Retina (tissue), 1 donor: ENCODE measurements at places on chromosomes 3 and 15.

- DNase-seq, result no peak
Observed at GRCh38 chr15:68239025-68239424, 9.5 kb upstream of the CLN6 start.

DNA sequence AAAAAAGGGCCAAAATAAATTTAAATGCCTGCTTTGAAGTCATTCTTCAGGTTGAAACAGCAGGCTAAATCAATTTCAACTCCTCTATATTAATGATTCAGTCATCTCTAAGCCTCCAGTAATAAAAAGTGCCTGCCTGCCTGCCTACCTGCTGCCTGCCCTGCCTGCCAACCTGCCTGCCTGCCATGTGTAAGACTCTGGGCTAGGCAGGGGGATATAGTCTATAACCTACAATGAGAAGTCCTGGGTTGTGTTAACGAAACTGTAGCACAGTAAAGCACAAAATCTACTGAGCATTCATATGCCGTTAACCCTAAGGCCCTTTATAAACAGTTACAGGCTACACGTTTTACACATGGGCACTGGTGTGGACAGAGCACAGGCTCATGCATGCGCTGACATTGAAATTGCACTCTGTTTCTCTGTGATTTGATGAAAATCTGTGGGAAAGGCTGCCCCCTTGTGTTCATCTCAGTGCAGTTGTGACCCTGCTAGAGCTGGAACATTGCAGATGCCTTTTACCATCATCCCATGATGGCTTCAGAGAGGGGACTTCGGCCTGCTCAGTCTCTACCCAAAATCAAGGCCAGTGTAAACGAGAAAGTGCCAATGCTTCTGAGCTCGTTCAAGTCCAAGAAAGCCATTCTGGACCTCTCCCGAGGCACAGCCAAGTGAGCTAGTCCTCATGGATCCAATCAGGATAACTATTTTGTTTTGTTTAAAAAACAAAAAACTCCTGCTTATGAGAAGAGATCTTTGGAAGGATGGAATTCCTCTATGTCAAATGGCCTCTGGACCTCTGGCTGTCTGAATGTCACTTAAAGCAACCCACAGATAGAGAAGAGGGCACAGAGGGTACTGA, 64.6 kb downstream of the EFL1 start:
- peak; percentile 74 for DNase-seq

- DNase-seq, result no peak
Observed at GRCh38 chr3:15063656-15064286, 1.3 kb downstream of the MRPS25 start.

DNA sequence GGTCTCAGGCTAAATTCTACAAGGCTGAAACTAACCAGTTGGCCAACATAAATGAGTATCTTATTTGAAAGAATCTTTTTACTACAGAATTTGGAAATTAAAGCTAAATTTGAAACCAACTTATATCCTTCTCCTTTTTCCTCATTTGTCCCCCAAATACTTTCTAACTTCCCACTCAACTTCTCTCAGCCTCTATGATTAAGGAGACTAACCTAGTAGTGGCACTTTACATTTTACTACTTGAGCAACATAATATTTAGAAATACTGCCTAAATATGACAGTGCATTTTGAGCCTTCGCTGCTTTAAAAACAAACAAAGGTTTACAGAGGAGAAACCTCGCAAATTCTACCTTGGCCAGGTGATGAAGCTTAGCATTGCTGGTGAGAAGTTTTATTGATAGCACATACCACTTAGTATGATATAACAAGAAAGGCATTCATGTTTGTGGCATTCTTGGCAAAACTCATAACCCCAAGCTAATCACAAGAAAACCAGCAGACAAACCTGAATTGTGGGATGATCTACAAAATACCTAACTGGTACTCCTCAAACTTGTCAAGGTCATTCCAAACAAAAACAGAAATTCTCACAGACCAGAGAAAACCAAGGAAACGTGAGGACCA, 432.1 kb upstream of the CFAP20DC start:
- no peak for DNase-seq

- DNase-seq, result no peak
Observed at GRCh38 chr3:123869165-123869564, 15.0 kb downstream of the MYLK start.

- no peak for DNase-seq
Observed at GRCh38 chr3:148705314-148705713, 7.6 kb downstream of the AGTR1 start.

DNA sequence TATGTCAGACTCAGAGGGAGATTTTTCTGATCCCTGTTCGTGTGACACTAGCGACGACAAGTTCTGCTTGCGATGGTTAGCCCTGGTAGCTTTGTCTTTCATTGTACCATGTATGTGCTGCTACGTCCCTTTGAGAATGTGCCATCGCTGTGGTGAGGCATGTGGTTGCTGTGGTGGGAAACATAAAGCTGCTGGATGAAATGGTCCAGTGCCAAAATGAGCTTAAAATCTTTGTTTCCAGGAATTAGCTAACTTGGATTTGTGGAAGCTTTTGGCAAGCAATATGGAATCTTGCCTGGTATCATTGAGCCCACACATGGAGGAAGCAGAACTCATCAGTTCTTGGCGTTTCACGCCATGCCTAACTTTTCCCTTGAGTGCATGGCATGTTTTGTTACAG, 98.8 kb downstream of the SPRED1 start:
- DNase-seq, result no peak

GRCh38 chr3:23182996-23183513, 20.1 kb upstream of the UBE2E2 start:
- no peak for DNase-seq

DNA sequence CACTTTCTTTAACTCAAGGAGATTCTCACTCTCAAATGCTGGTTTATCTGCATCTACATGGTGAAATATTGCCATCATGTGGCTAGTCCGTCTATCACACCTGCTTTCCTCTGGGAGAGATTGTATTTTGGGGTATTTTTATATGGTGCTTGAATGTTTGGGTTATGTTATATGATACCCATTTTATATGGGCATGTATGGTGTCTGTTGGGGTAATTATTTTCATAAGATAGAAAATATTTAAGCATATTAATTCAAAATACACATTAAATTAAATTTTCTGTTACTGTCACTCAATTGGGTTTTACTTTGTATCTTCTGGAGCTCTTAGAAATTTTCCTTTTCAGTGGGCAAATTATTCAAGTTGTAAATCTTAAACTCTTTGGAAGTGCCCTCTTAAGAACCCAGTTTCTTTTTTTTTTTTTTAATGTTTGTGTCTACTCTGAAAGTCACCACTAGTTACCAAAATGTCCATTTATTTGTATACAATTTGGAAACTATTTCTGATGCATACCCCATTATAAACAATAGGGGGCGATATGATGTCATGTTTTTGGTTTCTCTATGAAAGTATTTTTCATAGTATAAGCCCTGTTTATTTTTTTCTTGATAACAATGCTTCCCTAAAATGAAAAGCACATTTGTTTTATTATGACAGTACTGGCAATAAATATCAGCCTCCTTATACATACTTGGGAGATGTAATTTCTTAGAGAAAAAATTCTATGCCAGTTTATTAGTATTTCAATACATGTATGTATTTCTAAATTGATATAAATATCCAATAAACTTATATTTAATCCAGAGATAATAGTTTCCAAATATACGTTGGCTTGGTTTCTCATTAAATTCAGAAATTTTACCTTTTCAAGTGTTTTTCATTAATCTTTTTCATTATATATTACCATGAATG, 36.1 kb upstream of the PLSCR5 start:
- peak; percentile 34 for DNase-seq

DNA sequence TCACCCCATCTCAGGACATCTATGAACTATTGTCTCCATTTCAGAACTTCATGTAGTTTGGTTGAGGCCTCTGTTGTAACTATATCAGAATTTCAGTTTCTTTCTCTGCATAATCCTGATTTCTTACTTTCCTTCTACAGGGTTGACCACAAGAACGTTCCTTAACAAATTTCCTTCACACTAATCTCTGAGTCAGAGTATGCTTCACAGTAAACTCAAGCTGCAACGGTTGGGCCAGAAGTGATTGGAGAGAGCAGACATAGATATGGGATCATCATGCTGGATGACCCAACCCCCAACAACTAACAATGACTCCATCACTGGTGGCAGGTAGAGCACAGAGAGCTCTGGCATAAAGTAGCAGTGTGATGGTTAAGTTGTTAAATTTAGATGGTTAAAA, 128.8 kb upstream of the OSTN start:
- no peak for DNase-seq

- DNase-seq, result no peak
Observed at GRCh38 chr3:149058602-149059001, 27.7 kb downstream of the HLTF start.

DNA sequence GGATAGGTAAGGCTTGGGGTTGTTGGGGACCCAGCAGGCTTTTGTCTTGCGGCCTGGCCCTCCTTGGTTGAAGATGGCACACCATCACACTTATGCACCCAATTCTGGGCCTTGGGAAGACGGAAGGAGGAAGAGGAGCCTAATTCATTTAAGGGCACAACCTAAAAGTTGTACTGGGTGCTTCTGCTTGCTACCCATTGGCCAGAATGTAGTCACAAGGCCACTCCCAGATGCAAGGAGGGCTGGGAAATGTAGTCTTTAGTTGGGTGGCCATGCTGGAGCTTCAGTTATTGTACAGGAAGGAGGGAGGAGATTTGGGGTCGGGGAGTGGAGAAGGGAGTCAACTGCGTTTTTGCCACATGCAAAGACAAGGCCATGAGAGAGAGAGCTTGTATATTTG, 109.2 kb downstream of the TMEM266 start:
- no peak for DNase-seq

DNA sequence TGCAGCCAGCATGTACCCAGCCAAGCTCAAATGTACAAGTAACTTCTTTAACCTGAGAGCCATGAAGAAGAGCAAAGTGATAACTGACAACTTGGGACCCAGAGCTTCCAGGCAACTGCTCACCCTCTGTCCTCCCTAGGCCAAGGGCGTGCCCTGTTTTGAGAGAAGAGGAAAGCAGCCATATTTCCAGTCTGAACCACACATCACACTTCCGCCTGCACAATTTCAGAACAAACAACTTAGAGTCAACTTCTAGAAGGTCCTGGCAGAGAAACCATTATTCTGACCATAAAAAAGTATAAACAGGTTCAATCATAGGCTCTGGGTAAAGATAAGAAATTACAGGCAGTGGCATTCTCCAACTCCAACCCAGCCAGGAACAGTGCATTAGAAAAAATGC, 50.1 kb downstream of the ITGB5 start:
- peak; percentile 14 for DNase-seq
